D341Med (cell line): ENCODE measurements at places on chromosomes 12 and 14.

DNA sequence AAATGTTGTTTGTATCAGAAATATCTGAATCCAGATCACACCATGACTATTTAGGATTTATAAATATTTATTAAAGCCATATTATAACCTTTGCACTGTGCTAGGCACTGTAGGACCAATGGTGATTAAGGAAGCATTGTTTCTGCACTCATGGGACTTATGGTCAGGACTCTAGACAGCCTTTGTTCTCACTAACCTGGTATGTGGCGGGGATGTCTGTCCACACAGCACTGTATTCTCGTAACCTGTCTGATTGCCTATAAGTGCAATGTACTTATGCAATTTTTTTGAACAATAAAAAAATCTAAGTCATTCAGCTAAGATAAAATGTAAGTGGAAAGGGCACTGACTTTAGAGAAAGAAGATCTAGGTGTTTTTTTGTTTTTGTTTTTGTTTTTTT is 6.7 kb upstream of the SSPN start:
- DNase-seq, result no peak

DNA sequence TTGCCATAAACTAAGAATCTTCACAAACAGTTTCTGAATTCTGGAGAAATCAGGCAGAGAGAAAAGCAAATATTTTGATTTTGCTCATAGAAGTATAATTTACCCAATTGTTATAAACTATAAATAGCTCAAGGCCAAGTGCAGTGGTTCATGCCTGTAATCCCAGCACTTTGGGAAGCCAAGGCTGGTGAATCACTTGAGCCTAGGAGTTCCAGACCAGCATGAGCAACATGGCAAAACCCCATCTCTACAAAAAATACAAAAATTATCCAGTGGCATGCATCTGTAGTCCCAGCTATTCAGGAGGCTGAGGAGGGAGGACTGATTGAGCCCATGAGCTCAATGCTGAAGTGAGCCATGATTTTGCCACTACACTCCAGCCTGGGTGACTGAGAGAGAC is 19.6 kb upstream of the MMP19 start:
- no peak for DNase-seq

- DNase-seq, result no peak
Observed at GRCh38 chr12:10717410-10717809, 5.7 kb downstream of the YBX3 start.

- DNase-seq, result no peak
Observed at GRCh38 chr14:101178184-101179072, 274.9 kb upstream of the RTL1 start.

GRCh38 chr12:122003651-122004611 is 17.8 kb upstream of the BCL7A start:
- no peak for DNase-seq
